CD4-positive, alpha-beta T cell treated with Interleukin-17A for 4 hours (primary cell): ENCODE measurements at places on chromosomes 4 and X.

- no peak for DNase-seq
These were observed 8.1 kb downstream of the ANXA5 start for GRCh38 chr4:121688701-121689100.

GRCh38 chr4:173529477-173530325 is at the start of gene HAND2:
HAND2 (minus strand) TSS chr4:173530229; CDS start chr4:173529289, 940 bp downstream.
- DNase-seq: no peak

DNA sequence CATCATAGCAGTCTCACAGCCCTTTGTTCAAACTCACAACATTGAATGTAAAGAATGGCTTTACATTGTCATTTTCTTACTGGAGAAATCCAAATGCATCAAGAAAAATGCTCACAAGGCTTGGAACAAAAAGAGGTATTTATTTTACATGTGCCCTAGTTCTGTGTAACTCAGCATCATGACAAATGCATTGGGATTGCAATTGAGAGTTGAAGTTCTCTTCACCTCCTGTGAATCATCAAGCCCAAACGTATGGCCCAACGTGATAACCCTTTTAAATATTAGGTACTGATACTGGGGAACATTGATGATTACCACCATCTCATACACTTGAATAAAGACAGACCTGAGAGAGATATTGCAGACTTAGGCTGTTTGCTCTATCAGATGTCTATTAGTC is 61.6 kb downstream of the GASK1B start:
- DNase-seq: no peak

GRCh38 chr4:77113069-77113468 is 37.3 kb upstream of the CCNI start:
- DNase-seq: no peak

GRCh38 chr4:172874944-172875343 is 293.7 kb upstream of the GALNT7 start:
- no peak for DNase-seq

GRCh38 chrX:118355225-118355920 is 9.5 kb downstream of the WDR44 start:
- DNase-seq: peak; percentile 13

DNA sequence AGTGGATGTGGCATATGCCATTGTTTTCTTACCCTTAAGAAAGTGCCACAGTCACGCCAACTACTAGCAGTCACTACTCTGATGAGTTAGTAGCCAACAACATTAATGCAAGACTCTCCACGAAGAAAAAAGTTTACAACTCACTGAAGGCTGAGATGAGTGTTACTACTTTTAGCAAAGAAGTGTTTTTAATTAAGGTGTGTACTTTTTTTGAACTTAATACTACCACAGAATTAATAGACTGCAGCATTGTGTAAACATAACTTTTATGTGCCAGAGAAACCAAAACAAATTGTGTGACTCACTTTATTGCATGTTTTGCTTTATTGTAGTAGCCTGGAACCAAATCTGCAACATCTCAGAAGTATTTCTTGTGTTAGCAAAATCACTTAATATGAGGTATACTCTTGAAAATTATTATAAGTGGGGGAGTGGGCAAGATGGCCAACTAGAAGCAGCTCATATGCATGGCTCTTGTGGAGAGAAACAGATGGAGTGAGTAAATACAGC is 2.2 kb upstream of the UGT2B4 start:
- DNase-seq: no peak

DNA sequence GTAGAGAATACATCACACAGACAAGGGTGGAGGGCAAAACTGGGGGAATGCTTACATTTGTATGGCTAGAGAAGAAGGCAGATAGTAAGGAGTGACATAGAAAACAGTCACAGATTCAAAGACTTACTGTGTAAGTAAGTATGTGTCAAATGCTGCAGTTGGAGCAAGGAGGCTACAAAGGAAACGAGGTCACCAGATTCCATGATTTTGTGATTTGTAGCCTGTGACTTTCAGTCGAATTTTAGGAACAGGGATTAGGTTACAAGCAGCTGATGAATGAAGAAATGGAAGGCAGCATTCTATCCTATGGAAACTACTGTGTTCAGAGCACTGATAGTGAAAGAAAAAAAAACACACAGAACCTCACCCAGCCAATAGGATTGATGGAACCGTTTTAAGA is 407.9 kb downstream of the IL15 start:
- no peak for DNase-seq

DNA sequence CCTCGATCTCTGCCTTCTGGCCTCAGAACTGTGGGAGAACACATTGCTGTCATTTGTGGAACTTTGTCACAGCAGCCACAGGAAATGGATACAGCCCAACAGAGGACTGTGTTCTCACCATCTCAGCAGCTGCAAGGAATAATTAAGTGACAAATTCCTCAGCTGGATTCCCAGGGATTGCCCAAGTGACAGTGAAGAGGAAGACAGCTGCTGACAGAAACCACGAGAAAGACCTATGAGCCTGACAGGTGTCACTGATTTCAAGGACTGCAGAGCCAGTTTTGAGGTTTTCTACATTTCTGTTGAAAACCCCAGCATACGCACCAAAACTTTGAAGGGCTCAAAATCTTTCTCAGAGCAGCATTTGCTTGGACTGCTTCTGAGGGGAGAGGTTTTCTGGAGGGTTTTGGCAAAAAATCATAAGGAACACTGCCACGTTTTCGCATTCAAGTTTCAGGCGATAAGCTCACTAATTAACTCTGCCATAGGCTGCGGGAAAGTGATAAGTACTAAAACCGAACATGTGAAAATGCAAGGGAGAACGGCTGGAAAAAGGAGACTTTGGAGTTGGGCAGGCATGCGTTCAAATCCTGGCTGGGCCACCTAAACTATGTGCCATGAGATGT is 88.8 kb downstream of the DRD5 start:
- DNase-seq: no peak
